Activated naive CD4-positive, alpha-beta T cell (primary cell): ENCODE measurements at places on chromosomes 5 and 9.
A peak's percentile ranks its signal among the peaks of the same experiment; 100 is the strongest.

DNA sequence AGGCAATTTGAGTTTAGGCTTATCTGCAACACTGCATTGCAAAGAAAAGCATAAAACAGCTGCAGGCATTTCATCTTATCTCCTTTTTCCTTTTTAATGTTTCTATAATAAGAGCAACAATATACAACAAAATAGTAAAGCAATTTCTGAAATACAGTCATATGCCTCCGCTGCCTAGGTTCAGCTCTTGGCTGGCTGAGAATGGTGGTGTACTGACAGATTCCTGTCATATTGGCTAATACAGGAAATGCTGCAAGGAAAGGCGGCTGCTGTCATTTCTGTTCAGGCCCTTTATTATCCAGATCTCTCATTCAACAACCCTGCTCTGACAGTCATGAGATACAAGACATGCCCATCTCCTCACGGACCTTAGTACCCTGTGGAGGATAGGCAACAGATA is 677.0 kb downstream of the TAF11L14 start:
- DNase-seq, result no peak

- DNase-seq, result peak; percentile 2
Measured at GRCh38 chr5:79020861-79021561, 35.9 kb upstream of the ARSB start.

DNA sequence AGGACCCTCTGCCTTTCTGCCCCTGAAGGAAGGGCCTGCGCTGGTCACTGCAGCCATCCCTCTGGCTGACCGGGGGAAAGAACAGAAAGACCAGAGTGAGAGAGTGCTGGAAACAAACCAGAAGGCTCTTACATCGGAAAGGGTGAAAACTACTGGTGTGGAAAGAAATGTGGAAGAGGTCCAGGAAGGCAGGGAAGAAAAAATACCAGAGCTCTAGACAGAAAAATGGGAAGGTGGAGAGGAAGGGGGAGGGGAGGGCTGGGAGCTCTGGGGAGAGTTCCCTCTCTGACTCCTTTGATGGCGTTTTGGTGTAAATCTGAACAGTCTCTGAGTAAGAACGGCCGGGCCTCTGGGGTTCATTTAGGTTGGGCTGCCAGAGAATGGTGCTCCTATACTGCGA is 47.7 kb downstream of the COL23A1 start:
- no peak for DNase-seq

- DNase-seq, result no peak
Measured at GRCh38 chr9:79568337-79569101, 3.2 kb upstream of the TLE4 start.

GRCh38 chr5:43753069-43753468 is 150.1 kb downstream of the NNT start:
- DNase-seq, result no peak

DNA sequence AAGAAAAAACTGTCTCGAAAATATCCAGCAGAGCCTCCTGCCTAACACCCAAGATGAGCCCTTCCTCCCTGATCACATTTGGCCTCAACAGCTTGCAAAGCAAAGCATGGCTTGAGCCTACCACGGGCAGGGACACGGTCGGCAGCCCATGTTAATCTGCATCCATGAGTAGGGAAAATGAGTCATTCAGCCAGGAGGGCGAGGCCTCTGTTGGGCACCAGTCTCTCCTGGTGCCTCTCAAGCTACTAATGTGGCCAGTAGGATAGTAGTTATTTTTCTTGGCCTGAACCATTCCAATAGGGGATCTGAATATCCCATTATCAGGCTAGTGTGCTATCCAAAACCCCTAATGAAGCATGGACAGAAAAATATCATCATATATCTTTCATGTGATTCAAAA is 43.0 kb upstream of the SHB start:
- no peak for DNase-seq

- DNase-seq, result no peak
Measured at GRCh38 chr5:158436271-158437065, 577.5 kb upstream of the CLINT1 start.

GRCh38 chr5:178820001-178820400 is 39.8 kb upstream of the ZNF354B start:
- no peak for DNase-seq

- no peak for DNase-seq
Measured at GRCh38 chr5:77743181-77743580, 33.0 kb downstream of the TBCA start.

GRCh38 chr9:113682297-113682771 is 193.8 kb upstream of the ZNF618 start:
- DNase-seq, result peak; percentile 7

- no peak for DNase-seq
Measured at GRCh38 chr5:44384816-44385215, 4.4 kb downstream of the FGF10 start.

DNA sequence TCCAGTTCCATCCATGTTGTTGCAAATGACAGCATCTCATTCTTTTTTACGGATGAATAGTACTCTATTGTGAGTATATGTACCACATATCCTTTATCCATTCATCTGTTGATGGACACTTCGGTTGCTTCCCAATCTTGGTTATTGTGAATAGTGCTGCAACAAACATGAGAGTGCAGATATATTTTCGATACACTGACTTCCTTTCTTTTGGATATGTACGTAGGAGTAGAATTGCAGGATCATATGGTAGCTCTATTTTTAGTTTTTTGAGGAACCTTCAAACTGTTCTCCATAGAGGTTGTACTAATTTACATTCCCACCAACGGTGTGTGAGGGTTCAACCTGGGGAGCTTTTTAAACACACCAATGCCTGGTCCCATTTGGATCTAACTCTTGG is 22.3 kb downstream of the GALNT12 start:
- no peak for DNase-seq

DNA sequence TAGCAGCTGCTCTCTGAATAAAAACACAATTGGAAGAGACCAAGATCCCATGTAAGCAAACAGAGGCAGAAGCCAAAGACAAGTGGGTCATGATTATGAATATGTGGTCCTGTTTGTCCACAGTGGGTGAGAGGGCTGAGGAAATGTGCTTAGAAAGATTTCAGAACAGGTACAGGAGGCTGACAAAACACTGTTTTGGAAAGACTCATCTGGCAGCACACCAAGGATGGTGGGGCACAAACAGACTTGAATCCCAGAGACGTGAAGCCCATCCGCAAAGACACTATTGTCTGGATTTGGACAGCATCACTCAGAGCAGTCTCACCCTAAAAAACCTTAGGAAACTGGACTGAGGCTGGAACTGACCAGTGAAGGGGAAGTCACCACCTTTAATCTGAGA is 85.0 kb downstream of the ADRB2 start:
- no peak for DNase-seq

GRCh38 chr9:16398691-16399090 is 471.8 kb downstream of the BNC2 start:
- DNase-seq, result no peak

DNA sequence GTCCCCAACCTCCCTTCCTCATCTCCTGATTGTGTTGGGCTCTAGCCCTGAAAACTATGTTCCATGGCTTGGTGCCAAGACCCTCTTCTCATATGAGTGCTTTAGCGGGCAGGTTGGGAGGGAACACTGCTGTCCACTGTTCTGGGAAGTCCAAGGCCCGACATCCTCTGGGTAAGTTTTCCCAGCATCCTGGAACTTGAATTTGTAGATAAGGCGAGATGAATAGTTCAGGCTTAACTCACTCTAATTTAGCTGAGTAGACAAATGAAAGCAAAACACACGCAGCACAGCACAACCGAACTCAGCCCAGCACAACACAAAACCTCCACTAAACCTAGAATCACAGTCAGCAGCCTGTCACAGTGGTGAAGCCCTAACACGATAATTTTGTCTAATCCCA is 95.3 kb upstream of the SLC28A3 start:
- DNase-seq, result no peak

DNA sequence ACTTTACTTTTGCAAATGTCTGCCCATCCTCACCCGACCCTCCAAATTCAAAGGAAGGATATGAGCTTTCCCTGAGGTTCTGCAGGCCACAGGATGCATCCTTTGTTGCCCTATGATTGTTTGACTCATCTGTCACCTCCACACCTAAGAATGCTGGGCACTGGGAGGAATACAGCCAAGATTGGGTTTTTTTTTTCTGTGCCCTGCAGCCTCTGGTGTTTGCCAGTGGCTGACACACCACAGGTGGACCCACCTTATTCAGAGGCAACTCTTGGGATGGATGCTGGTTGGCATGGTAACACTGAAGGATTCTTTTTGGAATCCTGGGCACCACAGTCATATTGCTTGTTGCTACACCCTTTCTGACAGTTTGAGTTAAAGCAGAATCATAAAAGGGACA is 29.7 kb downstream of the C9orf152 start:
- DNase-seq, result no peak

GRCh38 chr5:124806373-124807077 is 60.1 kb upstream of the ZNF608 start:
- no peak for DNase-seq

DNA sequence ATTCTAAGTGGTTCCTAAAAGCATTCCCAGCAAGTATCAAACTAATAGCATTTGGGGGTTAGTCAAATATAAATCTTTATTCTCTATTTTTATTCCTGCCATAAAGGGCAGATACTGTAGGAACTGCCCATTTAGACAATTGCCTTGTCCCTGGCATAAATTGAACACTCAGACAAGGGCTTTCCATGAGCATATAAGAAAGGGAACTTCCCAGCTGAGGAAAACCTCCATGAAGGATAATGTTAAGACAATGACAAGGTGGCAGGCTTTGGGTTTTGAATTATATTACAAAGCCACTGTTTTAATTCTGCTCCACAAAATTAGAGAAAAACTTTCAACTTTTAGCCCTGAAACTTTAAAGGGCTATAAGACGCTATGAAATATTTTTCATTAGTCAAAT is 81.3 kb downstream of the ST8SIA4 start:
- DNase-seq, result no peak

GRCh38 chr9:88690628-88691027 is 155.7 kb downstream of the NXNL2 start:
- no peak for DNase-seq

DNA sequence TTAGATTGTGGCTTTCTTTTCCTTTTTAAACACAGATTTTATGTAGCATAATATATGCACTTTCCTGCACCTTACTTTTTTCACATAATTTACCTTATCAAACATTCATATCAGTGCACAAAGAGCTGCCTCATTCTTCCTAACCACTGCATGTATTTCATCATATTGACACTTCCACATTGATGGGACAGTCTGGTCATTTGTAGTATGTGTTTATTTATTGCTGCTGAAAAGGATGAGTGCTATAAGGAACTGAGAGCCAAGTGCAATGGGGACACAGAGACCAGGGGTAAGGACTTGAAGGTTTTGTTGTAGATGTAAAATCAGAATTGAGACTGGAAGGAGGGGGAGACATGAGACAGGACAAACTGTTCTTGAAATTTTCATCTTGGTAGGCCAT is 193.8 kb downstream of the SMARCA2 start:
- DNase-seq, result no peak

- no peak for DNase-seq
Measured at GRCh38 chr5:135085936-135086725, 52.1 kb upstream of the PITX1 start.

GRCh38 chr9:133221177-133221809 is 12.2 kb upstream of the OBP2B start:
- no peak for DNase-seq

DNA sequence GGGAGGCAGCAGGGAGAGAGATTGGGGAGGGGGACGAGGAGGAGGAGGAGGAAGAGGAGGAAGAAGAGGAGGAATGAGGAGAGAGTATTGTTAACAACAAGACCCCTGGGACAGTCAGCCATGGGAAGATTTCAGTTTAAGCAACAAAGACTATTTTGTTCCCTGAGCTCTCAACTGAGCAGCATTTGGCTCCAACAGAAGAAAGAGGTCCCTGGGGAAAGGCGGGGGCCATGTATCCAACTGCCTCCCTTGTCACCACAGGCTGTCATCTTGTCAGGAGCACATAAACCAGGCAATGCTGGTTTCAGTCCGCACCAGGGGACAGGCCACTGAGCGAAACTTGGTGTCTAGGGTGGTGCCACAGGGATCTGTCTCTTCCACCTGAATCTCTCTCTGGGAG is 316.1 kb downstream of the TLE1 start:
- no peak for DNase-seq

DNA sequence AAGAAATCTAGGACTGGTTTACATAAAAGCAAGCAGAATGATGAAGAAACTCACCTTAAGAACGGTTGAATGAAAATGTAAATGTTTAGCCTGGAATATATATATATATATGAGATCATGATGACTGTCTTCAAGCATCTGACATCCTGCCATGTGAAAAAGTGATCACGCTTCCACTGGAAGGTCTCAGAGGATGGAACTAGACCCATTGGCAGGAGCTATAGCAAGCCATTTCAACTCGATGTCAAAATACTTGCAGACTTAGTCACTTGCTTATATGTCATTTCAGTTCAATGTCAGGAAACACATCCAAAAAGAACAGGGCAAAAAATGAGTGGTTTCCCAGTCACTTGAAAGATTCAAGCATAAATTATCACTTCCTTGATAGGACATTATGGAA is 22.2 kb upstream of the TMEM161B start:
- DNase-seq, result no peak

GRCh38 chr9:21383627-21384026 is 1.6 kb downstream of the IFNA2 start:
- DNase-seq, result no peak

DNA sequence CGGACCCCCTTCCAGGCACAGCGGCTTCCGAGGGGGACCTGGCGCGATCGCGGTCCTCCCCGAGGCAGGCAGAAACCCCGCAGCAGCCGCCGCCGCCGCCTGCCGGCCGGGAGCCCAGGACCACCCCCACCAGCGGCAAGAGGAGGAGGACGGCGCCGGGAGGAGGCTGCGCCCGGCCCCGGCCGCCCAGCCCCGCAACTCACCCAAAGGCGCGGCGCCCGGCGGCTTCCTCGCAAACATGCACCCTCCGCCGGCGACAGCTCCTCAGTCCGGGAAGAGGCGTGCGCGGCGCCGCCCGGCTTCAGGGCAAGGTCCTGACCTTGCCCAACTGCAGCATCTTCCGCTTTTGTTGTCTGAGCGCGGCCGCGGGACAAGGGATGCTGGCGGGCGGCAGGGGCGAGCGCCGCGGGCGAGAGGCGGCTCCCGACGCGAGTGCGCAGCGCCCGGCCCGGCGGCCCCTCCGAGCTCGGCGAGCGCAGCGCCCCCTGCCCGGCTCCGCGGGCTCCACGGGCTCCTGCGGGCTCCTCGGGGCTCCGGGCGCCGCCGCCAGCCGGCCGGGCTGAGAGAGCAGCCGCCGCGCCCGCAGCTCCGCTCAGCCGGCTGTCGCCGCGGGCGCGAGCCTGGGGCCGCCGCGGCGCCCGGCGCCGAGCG is 507 bp downstream of the CTNND2 start:
- no peak for DNase-seq

DNA sequence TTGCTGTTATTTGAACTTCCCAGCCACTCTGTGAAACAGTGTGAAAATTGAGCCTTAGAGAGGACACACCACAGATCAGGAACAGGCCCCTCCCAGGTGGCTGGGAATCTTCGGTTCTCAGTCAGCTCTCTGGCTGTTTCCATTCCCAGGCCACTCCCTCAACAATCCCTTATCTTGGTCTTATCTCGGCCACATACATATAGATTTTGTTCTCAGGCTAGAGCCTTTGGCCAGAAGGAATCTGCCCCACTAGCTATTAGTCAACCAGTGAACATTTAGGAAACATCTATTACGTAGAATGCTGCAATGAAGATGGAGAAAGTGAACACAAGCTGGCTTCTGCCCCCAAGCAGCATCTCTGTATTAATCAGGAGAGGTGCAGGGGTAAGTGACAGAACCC is 21.0 kb upstream of the WWC1 start:
- no peak for DNase-seq

GRCh38 chr5:126365446-126366198 is 57.6 kb upstream of the GRAMD2B start:
- DNase-seq, result no peak
